ACHN (cell line): ENCODE measurements at places on chromosomes 11 and 22.

GRCh38 chr11:41954034-41954433 is 494.6 kb upstream of the LRRC4C start:
- DNase-seq: no peak

- DNase-seq: no peak
Observed at GRCh38 chr11:116177521-116178210, 595.1 kb downstream of the BUD13 start.

DNA sequence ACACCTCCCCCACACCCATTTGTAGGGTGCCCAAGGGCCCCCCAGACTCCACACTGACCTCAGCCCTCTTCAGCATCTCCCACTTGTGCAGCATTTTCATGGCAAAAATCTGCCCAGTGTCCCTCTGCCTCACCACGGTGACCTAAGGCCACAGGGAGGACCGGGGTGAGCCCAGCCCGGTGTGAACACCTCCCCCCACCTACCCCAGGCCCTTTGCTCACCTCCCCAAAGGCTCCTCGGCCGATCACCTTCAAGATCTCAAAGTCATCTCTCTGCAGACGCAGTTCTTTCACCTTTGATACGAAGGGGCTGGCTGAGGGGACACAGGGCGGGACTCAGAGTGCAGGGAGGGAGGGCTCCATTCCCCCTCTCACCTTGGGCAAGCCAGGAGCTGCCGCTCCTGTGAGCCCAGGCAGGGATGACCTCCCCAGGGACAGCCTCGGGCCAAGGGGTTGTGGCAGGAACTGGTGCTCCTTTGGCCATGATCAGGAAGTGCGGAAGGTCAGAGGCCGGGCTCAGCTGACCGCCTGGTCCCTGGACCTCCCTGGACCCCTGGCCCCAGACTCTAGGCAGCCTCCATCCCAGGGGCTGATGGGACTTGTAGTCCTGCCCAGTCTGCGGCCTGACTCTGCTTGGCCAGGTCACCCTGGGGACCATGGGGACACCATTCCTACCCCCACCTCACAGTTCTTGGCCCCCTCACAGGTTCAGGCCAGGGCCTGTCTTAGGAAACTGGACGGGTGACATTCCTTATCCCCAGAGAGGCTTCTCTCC is 2.7 kb downstream of the CDC42BPG start:
- DNase-seq: no peak

- DNase-seq: no peak
Observed at GRCh38 chr22:30015229-30015797, 65.0 kb upstream of the HORMAD2 start.

DNA sequence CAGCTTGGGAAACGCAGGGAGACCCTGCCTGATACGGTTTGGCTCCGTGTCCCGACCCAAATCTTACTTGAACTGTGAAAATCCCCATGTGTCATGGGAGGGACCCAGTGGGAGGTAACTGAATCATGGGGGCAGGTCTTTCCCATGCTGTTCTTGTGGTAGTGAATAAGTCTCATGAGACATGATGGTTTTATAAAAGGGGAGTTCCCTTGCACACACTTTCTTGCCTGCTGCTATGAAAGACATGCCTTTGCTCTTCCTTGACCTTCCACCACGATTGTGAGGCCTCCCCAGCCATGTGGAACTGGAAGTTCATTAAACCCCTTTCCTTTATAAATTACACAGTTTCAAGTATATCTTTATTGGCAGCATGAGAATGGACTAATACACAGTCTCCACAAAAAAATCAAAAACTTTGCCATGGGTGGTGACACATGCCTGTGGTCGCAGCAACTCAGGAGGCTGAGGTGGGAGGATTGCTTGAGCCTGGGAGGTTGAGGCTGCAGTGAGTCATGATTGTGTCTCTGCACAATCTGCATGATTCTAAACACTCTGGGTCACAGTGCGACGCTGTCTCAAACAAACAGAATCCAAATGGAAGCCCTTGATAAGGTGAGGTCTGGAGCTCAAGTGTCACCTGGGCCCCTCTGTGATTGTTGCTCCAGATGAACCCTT is 34.9 kb downstream of the SYN3 start:
- no peak for DNase-seq

- DNase-seq: no peak
Observed at GRCh38 chr22:17336061-17336460, 33.2 kb upstream of the CECR2 start.
